B cell (primary cell): ENCODE measurements at places on chromosomes 13 and 19. TPM values are rescaled to one million over a fixed set of nuclear protein-coding genes. Genes with fewer than 3 reads are reported as not detected.
A peak's percentile ranks its signal among the peaks of the same experiment; 100 is the strongest.

GRCh38 chr19:45508417-45508860 is 1.2 kb downstream of the VASP start:
- peak; percentile 64 for DNase-seq

- DNase-seq = no peak
Observed at GRCh38 chr19:49823472-49823871, 5.4 kb downstream of the MED25 start.

DNA sequence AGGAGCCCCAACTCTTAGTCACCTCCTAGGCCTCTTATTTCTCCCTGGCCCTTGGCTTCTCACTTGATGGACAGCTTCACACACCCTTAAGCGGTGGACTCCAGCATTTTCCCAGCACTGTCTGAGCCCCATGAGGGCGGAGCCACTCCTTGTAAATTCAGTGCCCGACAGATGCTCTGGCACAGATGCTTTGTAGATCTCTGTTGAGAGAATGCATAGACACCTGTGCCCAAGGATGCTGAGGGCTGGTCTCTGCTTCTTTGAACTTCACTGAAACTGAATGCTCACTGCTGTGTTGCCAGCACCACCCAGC is 3.3 kb downstream of the SYCN start:
- no peak for DNase-seq

- no peak for DNase-seq
Observed at GRCh38 chr19:30379841-30380610, 7.8 kb downstream of the ZNF536 start.

DNA sequence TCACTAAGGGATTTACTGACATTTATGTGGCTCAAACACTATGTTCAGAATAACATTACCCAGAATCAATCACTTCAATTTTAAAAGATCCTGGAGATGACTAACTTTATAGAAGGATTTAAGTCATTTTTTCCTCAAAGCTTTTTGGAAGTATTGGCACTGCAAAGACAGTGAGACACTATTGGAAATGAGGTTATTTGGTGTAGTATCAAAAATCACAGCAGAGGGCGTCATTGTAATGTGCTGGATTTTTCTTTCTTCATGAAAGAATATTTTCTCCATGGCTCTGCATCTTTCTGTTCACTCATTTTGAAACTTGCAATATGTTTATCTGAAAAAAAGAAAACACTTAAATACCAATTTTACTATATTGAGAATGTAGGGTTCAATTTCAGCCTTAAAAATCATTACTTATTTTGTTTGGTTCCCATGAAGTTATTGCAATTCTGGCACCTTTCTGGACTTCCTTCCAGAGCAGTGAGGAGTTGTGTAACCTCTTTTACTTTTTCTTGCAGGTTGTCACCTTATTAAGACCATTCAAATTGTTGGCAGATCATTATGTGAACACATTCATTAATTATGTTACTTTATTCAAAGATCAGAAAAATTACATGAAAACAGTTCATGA is 3.7 kb upstream of the CSNK1A1L start:
- no peak for DNase-seq

GRCh38 chr19:51417107-51417809 is at the start of gene SIGLEC10:
TSS of gene SIGLEC10 (minus strand) at chr19:51417642. CDS start at chr19:51417581, 61 bp downstream.
- DNase-seq = peak; percentile 89

- DNase-seq = no peak
Observed at GRCh38 chr13:98083936-98084335, 59.0 kb upstream of the FARP1 start.

DNA sequence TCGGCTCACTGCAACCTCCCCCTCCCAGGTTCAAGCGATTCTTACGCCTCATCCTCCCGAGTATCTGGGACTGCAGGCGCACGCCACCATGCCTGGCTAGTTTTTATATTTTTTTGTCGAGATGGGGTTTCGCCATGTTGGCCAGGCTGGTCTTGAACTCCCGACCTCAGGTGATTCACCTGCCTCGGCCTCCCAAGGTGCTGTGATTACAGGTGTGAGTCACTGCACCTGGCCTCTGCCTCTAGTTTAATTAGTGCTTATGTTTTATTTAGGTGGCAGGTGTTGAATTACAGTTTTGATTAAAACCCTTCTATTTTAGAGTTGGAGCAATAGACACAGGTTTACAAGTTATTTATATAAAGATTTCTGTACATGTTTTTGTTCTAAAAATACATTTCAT is 42.8 kb downstream of the ATP11A start:
- no peak for DNase-seq

GRCh38 chr13:109500146-109500773 is 286.1 kb downstream of the IRS2 start:
- no peak for DNase-seq

Gene ISYNA1
- 17.6 and 22.6 TPM in 2 replicates for total RNA-seq

Gene PINLYP
- total RNA-seq = 0.97 and 2.9 TPM in 2 replicates
